ENCODE measurements at places on chromosomes 13 and 19.

- no peak for DNase-seq
Observed at GRCh38 chr19:6987850-6988249, 33.4 kb downstream of the MBD3L2B start.

- no peak for DNase-seq
Observed at GRCh38 chr13:110392510-110393240, 85.6 kb downstream of the COL4A2 start.

DNA sequence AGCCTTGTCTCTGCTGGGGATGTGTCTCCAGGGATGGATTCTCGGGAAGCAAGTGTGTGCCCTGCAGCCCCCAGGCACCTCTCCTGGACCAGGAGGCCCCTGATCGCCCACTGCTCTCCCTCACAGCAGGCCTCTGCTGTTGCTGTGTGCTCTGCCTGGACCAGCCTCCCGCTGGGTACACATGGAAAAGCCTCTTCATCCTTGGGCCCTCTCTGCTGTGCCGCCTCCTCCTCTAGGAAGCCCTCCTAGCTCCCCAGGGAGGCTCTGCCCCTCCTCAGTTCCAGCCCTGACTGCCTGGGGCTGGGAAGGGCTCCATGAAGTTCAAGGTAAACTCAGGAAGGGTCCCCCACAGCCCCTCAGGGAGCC is 12.0 kb downstream of the NDUFA11 start:
- no peak for DNase-seq

GRCh38 chr19:43569657-43570056 is 5.7 kb downstream of the XRCC1 start:
- DNase-seq, result no peak

GRCh38 chr13:112605531-112605990 is 17.6 kb upstream of the TUBGCP3 start:
- DNase-seq, result no peak

- DNase-seq, result no peak
Observed at GRCh38 chr13:47005756-47006414, 109.0 kb upstream of the HTR2A start.

DNA sequence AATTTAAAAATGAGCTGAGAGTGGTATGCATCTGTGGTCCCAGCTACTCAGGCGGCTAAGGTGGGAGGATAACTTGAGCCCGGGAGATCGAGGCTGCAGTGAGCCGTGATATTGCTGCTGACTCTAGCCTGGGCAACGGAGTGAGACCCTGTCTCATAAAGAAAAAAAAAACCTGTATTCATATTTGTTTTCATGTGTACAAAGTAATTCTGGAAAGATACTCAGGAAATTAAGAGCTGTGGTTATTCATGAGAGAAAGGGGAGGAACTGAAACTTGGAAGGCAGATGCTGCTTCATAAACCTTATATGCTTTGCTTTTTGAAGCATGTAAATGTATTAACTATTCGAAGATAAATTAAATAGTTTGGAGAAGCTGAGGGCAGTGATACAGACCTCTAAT is 8.8 kb upstream of the RLN3 start:
- no peak for DNase-seq

- no peak for DNase-seq
Observed at GRCh38 chr13:97440598-97441170, 6.7 kb downstream of the RAP2A start.

DNA sequence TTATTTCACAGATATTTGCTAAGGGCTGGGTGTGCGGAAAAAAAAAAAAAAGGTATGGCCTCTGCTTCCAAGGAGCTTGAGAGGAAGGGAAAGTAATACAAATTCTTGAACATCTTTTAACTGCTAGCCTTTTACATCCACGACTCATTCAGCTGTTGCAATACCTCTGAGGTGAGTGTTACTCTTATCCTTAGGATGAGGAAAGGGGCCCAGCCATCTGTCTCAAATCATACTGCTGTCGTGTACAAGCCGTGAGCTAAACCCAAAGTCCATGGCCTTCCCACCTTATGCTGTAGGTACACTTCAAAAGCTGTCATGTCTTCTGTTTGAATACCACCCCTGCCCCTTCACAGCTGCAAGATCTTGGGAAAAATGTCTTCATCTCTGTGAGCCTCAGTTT is 146.8 kb downstream of the KCNRG start:
- no peak for DNase-seq

- DNase-seq, result no peak
Observed at GRCh38 chr19:11578258-11579142, 1.1 kb upstream of the ACP5 start.

DNA sequence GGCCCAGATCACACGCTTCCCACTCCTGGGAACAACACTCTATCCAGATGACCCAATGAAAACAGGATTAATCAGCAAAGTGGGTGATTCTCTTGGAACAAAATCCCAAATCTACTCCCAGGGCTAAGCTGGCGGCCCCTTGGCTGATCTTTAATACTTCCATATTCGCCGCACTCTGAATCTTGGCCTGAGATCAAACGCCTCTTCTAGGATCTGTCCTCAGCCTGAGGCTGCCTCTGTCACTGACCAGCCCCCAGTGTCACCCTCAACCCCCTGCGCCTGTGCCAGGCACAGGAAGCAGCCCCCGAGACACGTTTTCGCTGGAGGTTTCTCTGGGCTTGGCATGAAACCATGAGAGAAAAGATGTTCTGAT is 2.4 kb upstream of the CTXN1 start:
- no peak for DNase-seq

DNA sequence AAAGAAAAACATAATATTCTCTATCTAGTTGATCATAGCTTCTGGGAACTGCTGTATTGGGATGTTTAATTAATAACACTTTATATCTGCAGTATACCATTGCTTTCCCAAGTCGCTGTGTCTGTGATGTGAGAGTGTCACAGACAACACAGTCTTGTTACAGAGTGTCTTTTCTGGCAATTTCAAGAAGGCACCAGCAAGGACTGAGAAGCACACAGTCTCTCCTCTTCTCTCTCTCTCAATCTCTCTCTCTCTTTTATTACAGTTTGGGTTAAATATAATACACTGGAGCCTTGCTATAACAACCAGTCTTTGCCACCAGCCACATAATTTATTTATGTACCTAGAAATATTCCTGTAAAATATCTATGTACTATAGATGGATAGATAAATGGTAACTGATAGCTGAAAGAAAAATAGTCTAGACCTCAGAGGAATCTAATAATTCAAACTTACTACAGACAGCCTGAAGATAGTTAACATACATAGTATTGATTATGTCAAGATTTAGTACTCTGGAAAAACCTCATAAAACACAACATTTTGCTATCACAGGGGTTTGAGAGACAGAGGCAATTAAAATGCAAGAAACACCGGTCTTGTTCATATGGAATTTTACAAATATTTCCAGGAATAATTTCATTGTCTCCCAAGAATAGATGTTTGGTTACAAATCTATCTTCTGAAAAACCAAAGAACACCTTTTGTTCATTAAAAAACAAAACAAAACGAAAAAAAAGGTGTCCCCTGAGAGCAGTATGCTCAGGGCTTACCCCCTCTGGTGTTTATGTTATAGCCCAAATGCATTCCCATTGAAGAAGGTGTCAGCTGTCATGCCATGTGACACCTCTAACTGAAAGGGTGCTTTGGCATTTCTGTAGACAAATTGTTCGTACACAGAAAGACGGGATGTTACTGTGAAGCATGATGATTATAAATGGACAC is 507.8 kb downstream of the TBC1D4 start:
- no peak for DNase-seq

GRCh38 chr13:50580684-50581305 is 262.7 kb downstream of the DLEU7 start:
- DNase-seq, result no peak

- peak; percentile 89 for DNase-seq
Observed at GRCh38 chr19:37655689-37656371, 565 bp upstream of the ZFP30 start.

GRCh38 chr13:57352114-57352513 is 185.1 kb downstream of the PRR20E start:
- no peak for DNase-seq

DNA sequence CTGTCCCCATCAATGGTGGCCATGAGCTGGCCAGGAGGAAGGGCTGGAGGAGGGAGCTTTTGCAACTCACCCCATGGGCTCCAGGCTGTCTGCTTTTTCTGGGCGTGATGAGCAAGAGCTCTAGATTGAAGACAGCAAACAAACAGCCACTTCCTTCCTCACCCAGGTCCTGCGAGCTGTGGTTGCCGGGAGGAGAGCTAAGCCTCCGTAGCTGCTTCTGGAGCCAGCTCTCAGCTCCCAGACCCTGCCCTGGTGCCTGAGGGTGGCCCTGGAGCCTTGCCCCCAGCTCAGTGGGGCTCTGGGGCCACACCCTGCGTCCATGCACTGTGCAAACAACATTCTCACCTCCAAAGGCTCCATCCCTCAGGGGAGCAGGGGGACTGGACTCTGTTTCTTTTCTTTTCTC is 6.2 kb downstream of the MYO1F start:
- peak; percentile 49 for DNase-seq

DNA sequence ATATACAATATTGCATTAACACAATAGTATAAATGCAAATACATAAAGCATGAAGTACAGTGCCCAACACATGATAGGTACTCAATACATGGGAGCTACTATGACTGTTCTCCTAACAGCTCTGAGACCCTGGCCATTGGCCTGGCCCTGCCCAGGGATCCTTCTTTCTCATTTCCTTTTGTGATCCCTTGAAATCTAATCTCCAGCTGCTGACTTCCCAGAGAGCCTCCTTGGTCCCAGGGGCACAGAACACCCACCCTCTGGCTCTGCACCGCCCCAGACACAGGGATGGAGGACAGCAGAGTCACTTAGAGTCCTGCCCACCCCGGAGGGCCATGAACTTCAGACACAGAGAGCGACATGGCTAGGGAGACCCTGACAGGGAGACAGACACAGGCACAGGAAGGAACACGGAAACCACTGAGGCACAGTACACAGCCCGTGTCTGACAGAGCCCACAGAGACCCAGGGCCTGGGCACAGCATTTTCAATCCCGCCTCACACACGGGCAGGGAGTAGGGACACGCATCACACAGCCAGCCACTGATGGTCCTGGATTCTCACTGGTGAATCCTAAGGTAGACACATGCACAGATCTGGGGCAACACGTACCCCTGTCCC is 4.2 kb upstream of the SYCN start:
- no peak for DNase-seq

DNA sequence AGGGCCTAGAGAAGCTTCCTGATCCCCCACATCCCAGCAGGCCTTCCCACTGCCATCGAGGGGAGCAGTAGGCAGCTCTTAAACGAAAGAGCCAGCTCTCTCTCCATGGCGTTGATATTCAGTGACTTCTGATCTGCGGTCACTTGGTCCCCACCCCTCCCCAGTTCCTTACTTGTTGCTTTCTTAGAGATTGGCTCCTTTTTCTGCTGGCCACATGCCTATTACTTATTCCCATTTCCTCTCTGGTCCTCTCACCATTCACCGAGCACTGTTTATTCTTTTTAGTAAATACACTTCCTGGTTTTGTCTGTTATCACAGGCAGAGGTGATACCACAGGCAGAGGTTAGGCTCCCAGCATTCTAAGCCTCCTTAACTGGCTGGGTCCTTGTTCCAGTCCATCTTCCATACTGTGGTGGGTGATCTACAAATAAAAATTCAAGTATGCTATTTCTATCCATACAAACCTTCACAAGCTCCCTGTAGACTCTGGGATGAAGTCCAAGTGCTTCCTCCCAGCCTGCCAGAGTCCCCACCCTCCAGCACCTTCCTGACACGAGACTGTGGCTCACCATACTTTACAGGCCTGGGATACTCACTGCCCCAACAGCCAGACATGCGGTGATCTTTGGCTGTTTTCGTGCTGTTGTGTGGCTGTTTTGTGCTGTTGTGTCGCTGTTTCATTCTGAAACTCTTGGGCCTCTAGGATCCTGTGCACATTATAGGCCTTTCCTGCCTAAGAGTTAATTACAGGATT is 315.9 kb downstream of the ATP8A2 start:
- no peak for DNase-seq

DNA sequence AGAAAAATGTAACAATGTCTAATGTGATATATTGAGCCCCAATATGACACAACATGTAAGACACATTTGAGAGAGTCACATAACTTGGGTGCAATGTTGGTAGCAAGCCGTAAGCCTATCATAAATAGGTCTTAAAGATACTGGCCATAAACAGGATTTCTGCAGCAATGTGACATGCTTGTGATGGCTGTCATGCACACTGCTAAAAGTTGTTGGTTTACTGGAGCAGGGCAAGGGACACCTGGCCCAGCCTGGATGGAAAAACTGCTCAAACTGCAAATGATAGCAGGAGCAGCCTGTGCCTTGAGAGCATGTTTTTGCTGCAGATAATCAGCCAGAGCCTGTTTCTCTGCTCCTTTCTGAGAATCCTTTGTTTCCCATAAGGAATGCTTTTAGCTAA is 136.7 kb upstream of the ZNF91 start:
- DNase-seq, result no peak

DNA sequence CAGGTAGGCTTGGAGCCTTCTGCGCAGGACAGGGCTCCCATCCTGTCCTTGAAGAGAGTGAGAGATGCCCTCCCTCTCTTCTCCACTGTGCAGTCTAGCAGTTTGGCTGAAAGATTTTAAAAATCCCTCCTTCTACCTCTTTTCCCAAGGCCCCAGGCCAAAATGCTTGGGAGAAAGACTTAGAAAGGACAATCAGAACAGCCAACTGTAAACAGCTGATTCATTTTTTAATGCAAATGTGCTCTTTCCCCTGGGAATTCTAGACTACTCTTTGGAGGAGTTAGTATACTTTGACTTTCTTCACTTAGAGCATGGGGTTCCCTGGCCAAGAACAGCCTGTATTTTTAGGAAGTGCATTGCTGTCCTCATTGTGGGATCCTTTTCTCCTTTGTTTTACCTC is 398.9 kb downstream of the GPC6 start:
- DNase-seq, result no peak

DNA sequence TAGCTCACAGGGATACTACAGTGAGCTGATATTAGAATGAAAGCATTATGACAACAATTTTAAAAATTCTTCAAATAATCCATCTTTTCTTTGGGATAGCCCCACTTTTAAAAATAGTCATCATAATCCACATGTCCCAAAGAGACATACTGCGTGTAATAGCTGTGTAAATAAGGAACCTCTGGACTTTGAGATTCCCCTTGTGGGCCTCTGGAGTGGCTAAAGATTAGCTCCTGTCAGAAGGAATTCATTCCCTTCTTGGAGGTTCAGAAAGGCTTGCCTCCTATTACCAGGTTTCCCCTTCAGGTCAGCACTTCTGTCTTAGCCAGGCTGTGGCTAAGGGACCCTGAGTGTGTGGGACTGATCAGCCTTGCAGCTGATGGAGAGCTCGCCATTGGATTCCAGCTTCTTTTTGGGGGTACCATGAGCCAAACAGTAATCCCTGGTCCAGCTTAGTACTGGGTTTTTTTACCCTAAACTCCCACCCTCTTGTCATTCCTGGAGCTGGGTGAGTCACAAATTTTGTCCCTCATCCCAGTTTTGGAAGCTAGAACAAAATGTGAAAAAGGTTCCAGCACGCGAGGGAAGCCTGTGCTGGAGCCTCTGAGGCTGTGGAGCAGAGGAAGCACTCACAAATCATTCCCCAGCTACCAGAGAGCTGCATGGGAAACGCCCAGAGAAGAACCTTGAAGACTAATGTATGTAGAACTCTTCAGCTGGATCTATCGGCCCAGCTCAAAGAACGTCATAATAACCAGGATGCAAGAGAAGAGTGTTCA is 96.7 kb downstream of the RNASEH2B start:
- no peak for DNase-seq

- DNase-seq, result no peak
Observed at GRCh38 chr13:40813667-40814454, 24.4 kb downstream of the SLC25A15 start.

- DNase-seq, result no peak
Observed at GRCh38 chr19:3114018-3114726, 20.0 kb downstream of the GNA11 start.

GRCh38 chr13:46629811-46630413 is 76.9 kb downstream of the LRCH1 start:
- DNase-seq, result no peak

- no peak for DNase-seq
Observed at GRCh38 chr13:98112456-98112855, 30.4 kb upstream of the FARP1 start.

Measured in putamen (tissue), 1 donor.